ENCODE measurements at places on chromosomes 12 and 14.

- no peak for DNase-seq
Measured at GRCh38 chr14:54483846-54484245, 4.9 kb downstream of the GMFB start.

DNA sequence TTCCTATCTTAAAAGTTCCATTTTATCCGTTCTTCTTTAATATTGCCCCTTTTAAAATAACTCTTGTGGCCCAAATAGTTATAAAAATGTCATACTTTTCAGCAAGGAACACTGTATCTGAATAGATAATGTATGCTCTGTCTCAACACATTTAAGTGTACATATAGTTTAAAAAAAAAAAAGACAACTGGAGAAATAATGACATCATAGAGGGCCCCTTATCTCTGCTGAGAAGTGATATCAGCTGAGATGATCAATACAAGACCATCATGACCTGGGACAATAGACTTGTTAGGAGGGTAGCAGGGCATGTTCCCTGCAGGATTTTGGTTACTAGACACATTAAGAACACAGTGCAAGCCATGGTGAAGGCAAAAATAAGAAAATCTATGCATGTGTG is 77.5 kb downstream of the PEBP1 start:
- no peak for DNase-seq

GRCh38 chr14:80982711-80983110 is 27.3 kb downstream of the TSHR start:
- no peak for DNase-seq

GRCh38 chr12:26896913-26897312 is 40.9 kb downstream of the INTS13 start:
- DNase-seq = no peak

GRCh38 chr12:27838543-27839185 is 58.6 kb upstream of the MANSC4 start:
- no peak for DNase-seq

- DNase-seq = no peak
Measured at GRCh38 chr12:85829391-85829790, 6.8 kb downstream of the RASSF9 start.

GRCh38 chr12:47838286-47838931 is 18.7 kb upstream of the HDAC7 start:
- no peak for DNase-seq

DNA sequence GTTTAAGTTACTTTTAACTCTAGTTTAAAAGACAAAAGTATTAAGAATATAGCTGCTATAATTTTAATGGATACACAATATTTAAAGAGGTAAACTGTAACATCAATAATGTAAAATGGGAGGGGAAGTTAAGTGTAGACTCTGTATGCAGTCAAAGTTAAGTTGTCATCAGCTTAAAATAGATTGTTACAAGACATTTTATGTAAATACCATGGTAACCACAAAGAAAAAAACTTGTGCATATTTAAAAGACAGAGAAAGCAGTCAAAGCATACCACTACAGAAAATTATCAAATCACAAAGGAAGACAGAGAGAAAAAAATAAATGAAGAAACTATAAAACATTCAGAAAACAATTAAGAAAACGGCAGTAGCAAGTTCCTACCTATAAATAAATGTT is 73.3 kb downstream of the CEP128 start:
- DNase-seq = no peak

- no peak for DNase-seq
Measured at GRCh38 chr14:84420221-84420620, 1109.7 kb upstream of the FLRT2 start.

DNA sequence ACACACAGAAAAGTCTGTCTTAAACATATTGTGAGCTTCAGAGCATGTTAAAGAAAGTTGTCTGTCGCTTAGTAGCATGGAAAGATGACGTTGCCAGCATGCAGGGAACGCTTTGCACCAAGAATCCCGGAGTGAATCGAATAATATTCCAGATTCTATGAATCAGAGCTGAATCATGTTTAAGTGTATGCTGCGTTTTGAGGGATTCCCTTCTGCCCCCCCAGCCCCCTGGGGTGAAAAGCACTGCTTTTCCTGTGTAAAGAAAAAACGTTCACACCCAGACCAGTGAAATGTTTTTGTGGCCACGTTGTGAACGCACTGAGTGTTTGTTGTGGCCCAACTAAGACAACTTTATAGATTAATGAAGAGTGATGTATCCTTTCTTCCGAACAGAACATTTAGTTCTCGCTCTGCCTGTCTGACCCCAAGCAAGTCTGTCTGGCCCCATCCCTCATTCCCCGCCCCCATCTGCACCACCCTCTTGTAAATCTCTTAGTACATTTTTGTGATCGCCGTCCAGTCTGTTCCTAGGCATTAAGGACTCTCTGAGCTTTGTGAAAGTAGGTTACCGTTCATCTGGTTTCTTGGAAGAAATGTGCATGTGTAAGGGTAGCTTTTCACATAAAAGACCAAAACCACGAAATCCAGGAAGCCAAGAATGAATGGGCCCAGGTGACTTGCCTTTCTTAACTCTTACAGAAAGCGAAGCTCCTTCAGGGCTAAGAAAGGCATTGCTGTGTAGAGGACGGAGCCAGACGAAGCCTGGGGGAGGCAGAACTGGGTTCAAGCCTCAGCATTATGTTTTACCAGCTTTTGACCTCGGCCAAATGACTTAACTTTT is 103.0 kb downstream of the SAMD4A start:
- DNase-seq = no peak

DNA sequence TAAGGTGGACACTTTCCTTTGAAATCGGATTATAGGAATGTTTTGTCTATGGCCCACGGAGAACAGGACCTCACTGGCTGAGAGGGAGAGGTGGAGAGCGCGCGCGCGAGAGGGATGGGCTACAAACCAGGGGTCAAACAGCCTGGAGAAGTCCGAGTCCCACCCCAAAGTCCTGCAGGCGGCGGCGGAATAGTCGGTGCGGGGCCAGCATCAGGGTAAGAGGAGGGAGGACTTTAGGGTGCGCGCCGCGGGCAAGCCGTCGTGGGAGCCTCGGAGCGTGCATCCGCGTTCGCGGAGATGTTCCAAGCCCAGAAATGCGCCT is 3.3 kb upstream of the HOXC8 start:
- DNase-seq = no peak

GRCh38 chr14:94890785-94891184 is 120.9 kb upstream of the GSC start:
- DNase-seq = no peak

DNA sequence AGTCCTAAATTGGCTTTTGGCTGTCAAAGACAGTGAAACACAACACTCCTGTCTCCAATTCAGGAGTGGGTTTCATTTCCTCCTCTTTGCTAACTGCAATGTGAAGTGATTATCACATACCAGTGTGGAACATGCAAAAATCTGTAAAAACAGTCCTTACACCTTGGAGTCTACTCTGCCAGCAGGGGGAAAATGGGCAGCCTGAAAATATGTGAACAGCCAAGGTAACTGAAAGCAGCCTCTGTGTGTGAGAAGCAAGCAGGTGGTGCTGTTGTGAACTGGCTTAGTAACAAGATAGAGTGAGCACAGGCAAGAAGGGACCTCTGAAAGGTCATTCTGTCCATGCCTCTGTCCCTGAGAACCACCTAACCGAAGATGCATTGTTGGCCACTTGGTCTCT is 6.0 kb downstream of the PRMT8 start:
- no peak for DNase-seq

DNA sequence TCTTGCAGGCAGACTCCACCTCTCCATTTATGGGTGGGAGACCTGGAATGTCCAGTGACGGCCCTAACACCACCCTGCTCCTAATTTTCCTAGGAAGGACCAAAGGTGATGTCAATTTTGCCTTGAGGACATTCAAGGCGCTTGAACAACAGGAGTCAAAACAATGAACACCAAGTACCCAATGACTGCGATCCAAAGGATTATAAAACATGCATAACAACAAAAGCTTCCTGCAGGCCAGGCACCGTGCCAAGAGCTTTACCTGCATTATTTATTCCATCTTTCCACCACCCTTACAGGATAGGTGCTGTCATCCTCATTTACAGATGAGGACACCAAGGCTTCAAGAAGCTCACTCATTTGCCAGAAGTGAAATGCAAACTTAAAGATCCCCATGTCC is 15.2 kb upstream of the FOXN3 start:
- DNase-seq = no peak

GRCh38 chr14:20610002-20610765 is 19.0 kb upstream of the RNASE12 start:
- DNase-seq = no peak

DNA sequence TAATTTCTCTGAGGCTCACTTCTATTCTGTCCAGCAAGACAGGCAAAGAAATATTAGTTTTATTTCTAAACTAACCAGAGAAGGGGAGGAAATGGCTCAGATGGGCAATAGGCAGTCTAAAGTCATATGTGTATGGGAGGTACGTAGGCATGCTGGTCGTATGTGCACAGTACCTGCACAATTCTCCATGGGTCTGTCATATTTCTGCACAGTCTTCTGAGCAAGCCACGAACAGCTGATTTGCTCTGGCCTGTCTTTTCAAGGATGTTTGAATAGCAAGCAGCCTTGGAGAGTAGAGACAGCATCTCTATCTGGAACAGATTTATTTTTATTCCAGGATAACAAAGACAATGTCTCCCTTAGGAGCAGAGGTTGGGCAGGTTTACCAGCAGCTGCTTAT is 92.1 kb downstream of the SLC25A47 start:
- no peak for DNase-seq

- DNase-seq = no peak
Measured at GRCh38 chr12:58079806-58080205, 138.4 kb downstream of the ATP23 start.
